ENCODE measurements at places on chromosomes 1 and 21.

DNA sequence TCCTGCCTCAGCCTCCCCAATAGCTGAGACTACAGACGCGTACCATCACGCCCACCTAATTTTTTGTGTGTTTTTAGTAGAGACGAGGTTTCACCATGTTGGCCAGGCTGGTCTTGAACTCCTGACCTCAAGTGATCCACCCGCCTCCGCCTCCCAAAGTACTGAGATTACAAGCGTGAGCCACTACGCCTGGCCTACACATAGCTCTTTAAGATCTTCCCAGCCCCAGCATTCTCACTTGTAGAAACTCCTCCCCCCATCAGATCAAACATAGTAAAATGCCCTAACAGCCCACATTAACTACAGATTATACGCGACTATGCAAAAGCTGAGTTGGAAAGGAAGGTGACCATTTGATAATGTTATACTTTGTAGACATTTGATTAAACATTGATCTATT is 634.8 kb downstream of the MATN1 start:
- no peak for DNase-seq

- no peak for DNase-seq
These were observed 5.4 kb downstream of the CYP4B1 start for GRCh38 chr1:46804027-46804889.

- DNase-seq = no peak
These were observed 29.7 kb downstream of the HSPA13 start for GRCh38 chr21:14353231-14353630.

DNA sequence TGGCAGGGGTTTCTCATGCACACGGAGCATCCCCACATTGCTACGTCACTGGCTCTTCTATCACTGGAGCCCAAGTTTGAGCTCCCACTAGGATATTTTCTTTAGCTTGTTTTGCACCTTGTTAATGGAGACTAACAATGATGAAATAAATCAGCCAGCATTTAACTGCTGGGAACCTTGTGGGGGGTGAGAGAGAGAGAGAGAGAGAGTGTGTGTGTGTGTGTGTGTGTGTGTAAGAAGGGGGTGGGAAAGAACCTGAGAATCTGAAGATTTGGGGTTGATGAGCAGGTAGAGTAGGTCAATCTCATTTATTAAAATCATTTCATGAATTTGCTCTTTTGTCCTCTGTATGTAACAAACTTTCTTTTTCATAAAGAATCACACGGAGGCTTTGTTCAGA is 624 bp downstream of the C8B start:
- DNase-seq = no peak

- no peak for DNase-seq
These were observed 1.8 kb upstream of the SLC19A2 start for GRCh38 chr1:169487561-169487960.

DNA sequence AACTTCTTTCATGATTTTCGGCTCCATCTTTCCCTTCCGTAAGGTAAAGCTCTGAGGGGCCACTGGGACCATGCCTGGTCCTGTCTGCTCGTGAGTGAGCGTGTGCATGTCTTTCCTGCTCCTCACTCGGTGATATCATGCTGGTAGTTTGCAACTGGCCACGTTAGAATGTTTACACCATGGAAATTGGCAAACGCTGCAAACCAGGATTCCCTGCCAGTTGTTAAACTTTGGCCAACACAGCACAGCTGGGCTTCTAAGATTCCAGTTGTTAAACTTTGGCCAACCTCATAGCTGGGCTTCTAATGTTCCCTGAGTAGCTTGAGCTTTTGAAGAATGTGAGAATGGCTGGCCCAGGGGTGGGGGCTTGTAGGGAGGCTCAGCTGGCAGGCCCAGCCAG is 68.0 kb upstream of the ACTL8 start:
- DNase-seq = no peak

GRCh38 chr1:157562515-157562914 is 10.2 kb upstream of the FCRL5 start:
- no peak for DNase-seq

DNA sequence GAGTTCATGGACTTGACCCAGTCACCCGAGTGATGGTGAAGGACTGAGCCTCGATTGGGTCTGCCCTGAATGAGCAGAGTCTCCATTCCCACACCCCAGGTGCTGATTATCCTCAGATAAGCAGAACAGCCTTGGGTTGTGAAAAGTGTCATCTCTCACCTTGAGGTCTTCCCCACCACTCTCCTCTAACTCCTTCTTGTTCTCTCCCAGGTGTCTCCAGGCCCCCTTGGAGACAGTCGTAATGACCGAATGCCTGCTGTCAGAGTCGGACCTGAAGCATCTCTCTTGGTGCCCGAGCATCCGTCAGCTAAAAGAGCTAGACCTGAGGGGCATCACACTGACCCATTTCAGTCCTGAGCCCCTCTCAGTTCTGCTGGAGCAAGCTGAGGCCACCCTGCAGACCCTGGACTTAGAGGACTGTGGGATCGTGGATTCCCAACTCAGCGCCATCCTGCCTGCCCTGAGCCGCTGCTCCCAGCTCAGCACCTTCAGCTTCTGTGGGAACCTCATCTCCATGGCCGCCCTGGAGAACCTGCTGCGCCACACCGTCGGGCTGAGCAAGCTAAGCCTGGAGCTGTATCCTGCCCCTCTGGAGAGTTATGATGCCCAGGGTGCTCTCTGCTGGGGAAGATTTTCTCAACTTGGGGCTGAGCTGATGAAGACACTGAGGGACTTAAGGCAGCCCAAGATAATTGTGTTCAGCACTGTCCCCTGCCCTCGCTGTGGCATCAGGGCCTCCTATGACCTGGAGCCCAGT is 3.4 kb downstream of the PRAMEF12 start:
- no peak for DNase-seq

DNA sequence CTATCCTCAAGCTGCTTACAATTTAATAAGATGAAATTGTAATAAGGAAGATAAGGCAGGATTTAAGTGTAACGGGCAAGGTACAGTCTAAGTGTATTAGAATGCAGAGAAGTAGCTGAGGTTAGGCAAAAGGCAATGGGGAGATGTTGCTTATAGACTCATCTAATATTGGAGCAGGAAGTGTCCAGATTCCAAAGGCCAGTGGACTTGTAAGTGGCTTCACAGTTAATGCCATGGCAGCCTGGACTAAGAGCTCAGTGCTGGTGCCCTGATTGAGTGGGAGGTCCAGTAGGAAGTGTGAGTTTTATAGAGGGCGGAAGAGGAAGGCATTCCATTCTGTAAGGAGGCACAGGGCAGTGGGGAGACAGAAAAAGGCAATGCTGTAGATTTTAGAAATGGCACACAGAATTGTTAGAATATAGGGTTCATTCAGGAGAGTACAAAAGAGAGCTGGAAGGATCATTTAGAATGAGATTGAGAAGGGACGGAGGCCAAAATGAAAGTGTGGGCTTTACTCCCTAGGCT is 12.6 kb downstream of the MAP3K21 start:
- no peak for DNase-seq

DNA sequence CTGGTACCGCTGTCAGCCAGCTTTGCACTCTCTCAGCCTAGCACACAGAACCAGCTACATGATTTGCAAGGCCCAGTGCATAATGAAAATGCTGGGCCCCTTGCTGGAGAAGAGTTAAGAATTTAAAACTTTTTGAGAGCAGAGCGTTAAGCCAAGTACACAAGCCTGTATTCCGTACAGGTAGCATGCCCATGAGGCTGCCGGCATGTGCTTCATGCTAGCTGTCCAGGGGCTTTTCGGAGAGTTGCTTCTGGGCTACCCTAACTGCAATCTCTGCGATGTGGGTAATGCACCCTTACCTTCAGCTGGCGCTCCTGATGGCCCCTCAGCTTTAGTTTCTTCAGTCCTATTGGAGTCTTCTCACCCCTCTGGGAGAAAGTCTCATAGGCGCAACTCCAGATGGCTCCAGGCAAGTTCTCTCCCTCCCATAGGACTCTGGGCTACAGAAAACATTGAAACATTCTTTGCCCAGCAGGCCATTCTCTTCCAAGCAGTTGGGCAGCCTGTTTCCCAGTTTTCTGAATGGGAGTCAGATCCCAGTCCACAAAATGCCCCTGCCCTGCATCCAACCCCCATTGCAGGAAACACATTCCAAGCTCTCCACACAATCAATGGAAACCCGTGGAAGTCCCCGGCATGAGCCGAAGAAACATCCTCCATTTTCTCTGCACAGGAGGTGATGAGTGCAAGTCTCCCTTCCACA is 5.7 kb upstream of the AKT3 start:
- no peak for DNase-seq

DNA sequence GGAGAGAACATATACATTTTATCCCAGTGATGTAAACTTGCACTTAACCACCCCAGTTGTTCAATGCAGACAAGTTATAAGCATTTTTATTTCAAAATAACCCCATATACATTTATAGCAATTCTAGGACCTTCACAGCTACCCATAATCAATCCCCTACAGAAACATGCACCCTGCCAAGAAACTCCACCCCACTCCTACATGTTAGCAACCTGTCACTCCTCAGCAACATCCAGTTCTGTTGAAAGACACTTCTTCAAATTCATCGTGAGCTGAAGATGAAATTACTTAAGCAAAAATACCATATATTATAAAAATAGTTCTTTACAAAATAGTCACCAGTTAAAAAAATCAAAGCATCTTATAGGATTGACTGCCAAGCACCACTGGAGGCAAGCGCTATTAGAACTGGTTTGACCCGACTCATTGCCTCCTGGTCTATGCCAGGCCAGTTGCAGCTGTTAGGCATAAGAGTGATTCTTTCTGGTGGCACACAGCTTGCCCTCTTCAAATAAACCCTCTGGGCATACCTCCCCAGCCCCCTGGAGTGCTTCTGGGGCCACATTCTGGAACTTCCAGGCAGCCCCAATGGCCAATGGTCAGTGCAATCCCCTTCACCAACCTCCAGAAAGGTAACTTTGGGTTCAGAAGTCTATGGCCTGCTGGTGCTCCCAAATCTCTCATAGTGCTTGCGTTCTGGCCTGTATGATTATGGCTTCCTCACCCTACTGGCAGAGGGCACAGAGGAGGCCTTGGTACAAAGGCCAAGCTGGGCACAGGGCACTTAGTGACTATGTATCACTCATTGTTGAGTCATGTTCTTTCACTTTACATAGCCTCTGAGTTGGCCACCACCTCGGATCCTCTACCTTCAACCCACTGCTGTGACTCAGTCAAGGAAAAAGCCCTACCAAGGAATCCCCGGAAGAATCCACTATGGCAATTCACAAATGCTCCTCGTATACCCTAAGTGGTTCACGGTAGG is 72.2 kb upstream of the RALGPS2 start:
- DNase-seq = no peak

GRCh38 chr1:74432325-74432724 is 80.1 kb downstream of the LRRC53 start:
- no peak for DNase-seq

DNA sequence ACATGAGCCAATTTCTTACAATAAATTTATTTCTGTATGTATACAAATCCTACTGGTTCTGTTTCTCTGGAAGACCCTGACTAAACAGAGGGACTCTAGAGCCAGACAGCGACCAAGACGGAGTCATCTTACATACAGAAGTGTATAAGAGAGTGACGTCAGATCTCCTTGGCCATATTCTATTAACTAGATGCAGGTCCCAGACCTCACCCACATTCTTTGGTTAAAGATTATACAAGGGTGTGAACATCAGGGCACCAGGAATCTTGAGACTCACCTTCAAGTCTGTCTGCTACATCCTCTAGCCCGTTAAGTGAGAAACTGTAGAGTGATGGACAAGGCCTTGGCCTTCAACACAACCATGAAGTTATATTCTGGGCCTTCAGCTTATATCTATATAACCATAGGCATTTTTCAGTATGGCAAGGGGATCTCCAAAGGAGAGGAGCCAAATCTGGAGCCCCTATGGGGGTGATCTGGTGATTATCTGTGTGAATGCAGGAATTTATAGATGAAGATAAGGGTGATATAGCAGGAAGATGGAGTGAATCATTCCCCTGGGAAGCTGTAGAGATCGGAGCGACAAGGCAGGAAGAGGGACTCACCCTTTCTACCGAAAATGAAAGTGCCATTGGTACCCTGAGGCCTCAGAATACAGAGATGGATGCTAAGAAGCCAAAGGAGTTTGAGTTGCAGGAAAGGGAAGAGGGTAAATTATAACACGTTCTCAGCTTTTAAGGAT is 83.9 kb downstream of the ADAMTS1 start:
- DNase-seq = no peak

GRCh38 chr1:186842547-186842946 is 13.8 kb downstream of the PLA2G4A start:
- DNase-seq = no peak

DNA sequence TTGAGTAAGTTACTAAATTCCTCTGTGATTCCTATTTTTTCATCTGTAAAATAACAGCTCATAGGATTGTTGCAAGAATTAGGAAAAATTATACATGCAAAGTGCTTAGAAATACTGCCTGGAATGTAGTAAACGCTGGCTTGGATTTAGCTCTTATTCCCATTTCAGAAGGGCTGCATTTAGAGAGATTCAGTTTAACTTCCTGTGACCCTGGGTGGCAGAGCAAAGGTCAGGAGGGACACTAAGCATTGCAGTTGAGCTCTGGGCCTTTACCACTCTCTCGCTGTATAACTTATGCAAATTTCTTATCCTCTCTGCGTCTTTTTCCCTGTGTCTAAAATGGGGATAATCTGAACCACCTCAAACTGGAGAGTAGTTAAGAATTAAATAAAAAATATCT is 241.0 kb upstream of the POU3F1 start:
- DNase-seq = peak; percentile 4

GRCh38 chr1:16167331-16168143 is 11.7 kb upstream of the EPHA2 start:
- peak; percentile 48 for DNase-seq

DNA sequence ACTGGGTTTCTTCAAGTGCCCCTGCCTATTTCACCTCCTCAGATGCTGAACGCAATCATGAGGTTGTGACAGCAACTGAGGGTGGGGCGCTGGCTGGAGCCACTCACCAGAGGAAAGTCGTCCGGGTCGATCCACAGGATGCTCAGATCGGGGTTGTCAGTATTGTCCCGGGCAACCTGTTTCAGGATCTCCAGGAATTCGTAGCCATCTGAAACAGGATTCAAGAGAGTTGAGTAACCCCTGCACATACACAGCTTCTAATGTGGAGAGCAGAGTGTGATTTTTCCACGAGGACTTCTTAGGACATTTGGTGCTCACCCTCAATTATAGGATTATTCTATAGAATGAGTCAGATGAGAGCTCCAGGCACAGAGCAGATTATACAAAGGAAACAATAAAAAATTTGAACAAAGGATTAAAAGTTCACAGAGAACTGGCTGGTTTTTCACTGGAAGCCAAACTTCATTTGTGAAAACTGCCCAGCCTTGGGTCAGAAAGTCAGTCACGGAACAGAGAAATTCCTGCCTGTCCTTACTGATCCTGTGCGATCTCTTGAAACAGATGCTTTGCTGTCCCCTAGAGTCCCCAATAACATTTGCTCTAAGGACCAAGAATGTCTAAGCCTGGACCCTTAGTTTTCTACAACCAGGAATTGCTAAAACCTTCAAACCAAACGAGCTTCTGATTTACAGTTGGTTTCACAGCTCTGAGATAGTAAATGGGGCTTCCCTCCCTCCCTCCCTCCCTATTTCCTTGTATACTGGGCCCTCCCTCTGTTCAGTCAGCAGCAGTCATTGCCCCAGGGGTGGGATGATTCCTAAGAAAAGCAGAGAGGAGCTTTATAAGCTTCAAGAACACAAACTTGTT is 63.2 kb downstream of the CASQ2 start:
- DNase-seq = no peak

GRCh38 chr1:118122234-118123004 is 62.6 kb downstream of the SPAG17 start:
- DNase-seq = no peak

- DNase-seq = no peak
These were observed 2.1 kb downstream of the EVA1B start for GRCh38 chr1:36321119-36321951.
